CD8-positive, alpha-beta memory T cell (primary cell): ENCODE measurements at places on chromosomes 1 and 21.
A peak's percentile ranks its signal among the peaks of the same experiment; 100 is the strongest.

- no peak overlapping the region for H3K27ac ChIP-seq
- H3K4me3 ChIP-seq, result no peak overlapping the region
- no peaks in the 10 kb centered on the region for H3K36me3 ChIP-seq
- H3K27me3 ChIP-seq, result no peaks in the 10 kb centered on the region
- H3K4me1 ChIP-seq, result peaks cover 1% of the 10 kb centered on the region
- no peak for DNase-seq
Observed at GRCh38 chr1:108598340-108598739, 38.4 kb downstream of the EEIG2 start.

DNA sequence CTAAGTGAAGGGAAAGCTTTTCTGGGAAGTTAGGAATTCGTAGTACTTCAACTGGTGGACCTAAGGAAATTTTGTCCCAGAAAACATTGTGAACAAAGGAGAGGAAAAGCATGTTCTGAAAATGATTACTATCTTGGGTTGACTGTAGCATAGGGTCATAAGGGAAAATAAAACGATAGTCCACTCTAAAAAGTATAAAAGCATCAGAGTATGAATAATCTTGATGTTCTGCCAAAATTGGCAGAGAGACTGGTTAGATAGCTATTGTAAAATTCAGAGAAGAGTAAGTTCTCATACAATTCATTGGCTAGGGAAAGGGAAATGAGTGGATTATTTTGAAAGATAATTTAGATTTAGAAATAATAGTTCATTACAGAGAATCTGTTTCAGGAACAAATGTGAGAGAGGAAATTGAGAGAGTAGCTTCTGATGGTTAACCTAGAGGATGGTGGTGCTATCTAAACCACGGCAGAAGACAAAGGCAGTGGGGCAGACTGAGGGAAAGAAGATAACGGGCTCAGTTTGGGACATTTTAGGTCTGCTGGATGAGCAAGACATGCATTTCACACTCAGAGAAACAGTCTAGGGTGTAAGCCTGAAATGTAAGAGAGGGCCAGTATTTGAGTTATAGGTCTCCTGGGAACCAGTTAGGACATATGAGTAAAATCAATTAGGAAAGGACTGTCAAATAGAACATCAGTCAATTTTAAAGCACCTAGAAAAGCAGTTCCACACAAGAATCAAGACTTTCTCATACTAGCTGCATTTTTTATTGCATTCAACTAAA lies 799.3 kb upstream of the CXADR start:
- H3K36me3 ChIP-seq, result no peaks in the 10 kb centered on the region
- no peaks in the 10 kb centered on the region for H3K27me3 ChIP-seq
- no peak overlapping the region for H3K4me3 ChIP-seq
- DNase-seq, result no peak

- H3K27ac ChIP-seq, result no peak overlapping the region
- no peak for DNase-seq
- H3K4me1 ChIP-seq, result peaks cover 30% of the 10 kb centered on the region
- no peak overlapping the region for H3K4me3 ChIP-seq
- H3K27me3 ChIP-seq, result no peaks in the 10 kb centered on the region
- no peaks in the 10 kb centered on the region for H3K36me3 ChIP-seq
Observed at GRCh38 chr1:32759997-32760623, 57.0 kb downstream of the YARS1 start.

GRCh38 chr1:204863024-204863423 lies 7.6 kb upstream of the NFASC start:
- DNase-seq, result no peak
- H3K27ac ChIP-seq, result no peak overlapping the region
- H3K4me3 ChIP-seq, result no peak overlapping the region
- H3K4me1 ChIP-seq, result no peaks in the 10 kb centered on the region
- no peaks in the 10 kb centered on the region for H3K36me3 ChIP-seq

GRCh38 chr1:170074250-170075157 lies at the start of gene KIFAP3:
TSS of gene KIFAP3 (minus strand) at chr1:170074695. CDS start at chr1:170074467, 228 bp downstream.
- peak; percentile 97 for DNase-seq
- peaks cover 28% of the 10 kb centered on the region for H3K4me1 ChIP-seq
- H3K27me3 ChIP-seq, result no peaks in the 10 kb centered on the region

DNA sequence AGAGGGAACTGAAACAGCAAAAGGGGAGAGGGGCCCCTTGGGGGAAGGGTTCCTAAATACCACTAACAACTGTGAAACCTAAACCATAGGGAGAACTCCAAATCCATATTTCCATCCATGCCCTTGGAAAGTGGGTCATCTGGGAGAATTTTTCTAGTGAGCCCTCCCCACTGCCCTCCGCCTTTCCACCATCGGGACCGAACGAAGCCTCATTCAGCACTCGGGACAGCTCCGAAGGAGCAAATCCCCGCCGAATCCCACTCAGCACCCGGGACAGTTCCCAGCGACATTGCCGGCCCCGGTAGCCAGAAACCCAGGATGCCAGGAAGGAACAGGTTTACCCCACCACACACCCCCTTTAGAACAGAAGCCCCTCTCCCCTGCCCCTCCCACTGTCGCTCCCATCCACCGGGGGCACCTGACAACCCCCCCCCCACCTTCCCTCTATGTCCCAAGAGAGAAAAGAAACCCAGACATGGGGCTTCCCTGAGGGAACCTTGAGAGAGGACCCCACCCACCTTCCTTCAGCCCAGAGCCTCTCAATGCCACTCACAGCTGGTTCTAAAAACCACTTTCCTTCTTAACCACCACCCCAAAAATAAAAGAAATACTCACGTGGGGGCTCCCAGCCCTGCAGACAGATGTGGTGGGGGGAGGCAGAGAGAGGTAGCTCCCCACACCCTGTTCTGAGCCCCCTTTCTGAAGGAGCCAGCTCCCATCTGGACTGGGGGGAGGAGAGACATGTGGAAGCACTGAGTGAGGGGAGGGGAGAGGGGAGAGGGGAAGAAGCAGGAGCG lies 4.5 kb downstream of the DLGAP3 start:
- H3K36me3 ChIP-seq, result no peaks in the 10 kb centered on the region
- DNase-seq, result peak; percentile 59
- H3K27me3 ChIP-seq, result peaks cover 55% of the 10 kb centered on the region
- H3K4me3 ChIP-seq, result no peak overlapping the region
- H3K4me1 ChIP-seq, result peaks cover 6% of the 10 kb centered on the region

DNA sequence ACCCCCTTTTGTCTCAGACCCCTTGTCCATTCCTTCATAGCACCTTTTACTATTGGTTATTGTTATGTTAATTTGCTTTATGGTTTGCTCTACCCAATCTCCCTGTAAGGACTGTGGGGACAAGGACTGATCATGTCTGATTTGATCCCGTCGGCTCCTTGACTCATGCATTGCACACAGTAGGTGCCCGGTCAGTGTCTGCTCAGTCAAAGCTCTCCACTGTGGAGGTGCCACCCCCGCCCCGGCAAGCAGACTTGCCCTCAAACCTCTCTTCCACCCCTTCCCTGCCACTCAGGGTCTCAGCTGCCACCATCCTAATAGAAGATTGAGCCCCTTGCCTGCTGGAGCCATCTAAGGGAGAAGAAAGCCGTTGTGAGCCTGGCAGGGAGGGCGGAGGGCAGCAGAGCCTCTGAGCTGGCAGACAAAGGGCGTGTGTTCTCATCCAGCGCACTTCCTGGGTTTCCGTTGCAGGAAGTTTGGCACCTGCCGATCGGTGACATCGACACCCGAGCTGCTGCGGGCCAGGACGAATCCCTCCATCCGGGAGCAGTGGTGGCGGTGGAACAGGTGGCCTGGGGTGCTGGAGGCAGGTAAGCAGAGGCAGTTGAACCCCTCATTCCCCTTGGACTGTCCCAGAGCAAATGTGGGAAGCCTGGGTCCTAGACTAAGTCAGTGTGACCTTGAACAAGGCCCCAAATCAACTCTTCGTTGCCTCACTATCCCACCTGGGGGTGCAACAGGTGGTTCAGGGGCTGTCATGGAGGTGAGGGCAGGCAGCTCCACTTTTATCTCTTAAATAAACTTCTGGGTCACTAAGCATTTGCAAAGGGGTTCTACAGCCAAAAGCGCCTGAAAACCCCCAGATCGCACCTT lies 2.2 kb upstream of the FBLIM1 start:
- no peaks in the 10 kb centered on the region for H3K36me3 ChIP-seq
- no peak overlapping the region for H3K4me3 ChIP-seq
- H3K27ac ChIP-seq, result no peak overlapping the region

GRCh38 chr1:48093696-48094528 lies 96.7 kb upstream of the TRABD2B start:
- no peaks in the 10 kb centered on the region for H3K4me1 ChIP-seq
- peak; percentile 52 for DNase-seq
- no peaks in the 10 kb centered on the region for H3K27me3 ChIP-seq
- peak overlapping the region; percentile 13 for H3K4me3 ChIP-seq
- no peaks in the 10 kb centered on the region for H3K36me3 ChIP-seq

- H3K4me1 ChIP-seq, result peaks cover 47% of the 10 kb centered on the region
- no peaks in the 10 kb centered on the region for H3K36me3 ChIP-seq
- no peak for DNase-seq
- no peak overlapping the region for H3K27ac ChIP-seq
- no peaks in the 10 kb centered on the region for H3K27me3 ChIP-seq
- H3K4me3 ChIP-seq, result peak overlapping the region; percentile 25
Observed at GRCh38 chr1:111615870-111616715, 3.5 kb upstream of the RAP1A start.

DNA sequence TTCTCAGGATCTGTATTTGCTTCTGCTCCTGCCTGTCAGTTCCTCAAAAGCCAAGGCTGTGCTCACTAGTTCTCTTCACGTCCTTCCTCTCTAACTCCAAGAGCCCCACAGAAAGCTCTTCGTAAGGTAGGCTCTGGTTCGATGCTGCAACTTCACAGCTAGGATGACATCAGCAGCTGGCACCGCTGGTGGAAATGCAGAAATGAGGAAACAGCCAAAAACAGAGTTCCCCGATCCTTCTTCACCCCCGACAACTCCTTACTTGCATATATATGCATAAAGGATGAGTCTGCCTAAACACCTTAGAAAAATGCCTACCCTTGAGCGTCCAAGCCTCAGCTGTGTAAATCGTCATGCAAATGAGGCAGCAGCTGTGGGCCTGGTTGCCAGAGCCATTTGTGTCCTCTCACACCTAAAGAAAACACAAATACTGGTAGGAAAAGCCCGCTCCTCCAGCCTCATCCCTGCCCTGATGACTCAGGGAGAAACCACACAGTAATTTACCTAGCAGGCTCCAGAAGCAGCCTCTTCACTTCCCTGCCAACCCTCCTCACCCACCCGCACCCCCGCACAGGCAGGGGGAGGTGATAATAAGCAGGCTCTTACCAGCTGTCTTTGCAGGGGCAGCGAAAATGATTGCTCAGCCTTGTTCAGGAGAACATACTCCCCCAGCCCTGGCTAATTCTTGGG lies 28.2 kb downstream of the BATF3 start:
- no peaks in the 10 kb centered on the region for H3K27me3 ChIP-seq
- no peak overlapping the region for H3K27ac ChIP-seq
- no peaks in the 10 kb centered on the region for H3K4me1 ChIP-seq
- no peak for DNase-seq
- no peak overlapping the region for H3K4me3 ChIP-seq

- H3K27ac ChIP-seq, result no peak overlapping the region
- H3K27me3 ChIP-seq, result peaks cover 5% of the 10 kb centered on the region
Observed at GRCh38 chr1:163071405-163072255, 2.5 kb downstream of the RGS4 start.

DNA sequence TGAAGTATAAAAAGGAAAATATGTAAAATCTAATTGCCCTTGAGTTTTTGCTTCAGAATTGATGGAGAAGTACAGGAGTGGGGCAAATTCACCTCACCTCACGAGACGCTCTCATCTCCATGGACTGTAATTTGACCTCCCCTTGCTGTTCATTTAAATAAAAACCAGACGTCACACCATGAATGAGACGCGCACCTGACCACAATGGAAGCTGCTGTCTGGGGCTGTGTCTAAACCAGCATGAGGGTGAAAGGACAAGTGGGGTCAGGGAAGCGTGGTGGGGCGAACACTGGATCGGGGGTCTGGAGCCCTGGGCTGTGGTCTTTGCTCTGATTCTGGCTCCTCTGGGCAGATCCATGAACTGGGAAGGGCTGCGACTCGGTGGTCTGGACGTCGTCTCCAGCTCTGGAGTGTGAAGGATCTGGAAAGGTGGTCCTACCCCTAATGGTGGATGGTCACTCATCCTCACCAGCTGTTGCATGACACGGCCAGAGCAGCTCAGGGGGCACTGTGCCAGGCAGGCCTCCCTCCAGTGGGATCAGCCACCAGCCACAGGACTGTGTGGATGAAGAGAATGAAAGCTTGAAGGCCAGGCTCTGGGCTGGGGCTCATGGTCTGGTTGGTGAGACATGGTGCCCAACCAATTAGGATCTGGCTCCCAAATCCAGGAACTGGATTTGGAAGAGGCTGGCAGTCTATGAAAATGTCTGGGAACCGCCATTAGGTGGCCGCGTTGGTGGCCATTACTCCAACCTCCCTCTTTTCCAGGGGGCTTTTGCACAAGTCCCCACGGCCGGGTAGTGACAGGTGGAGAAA lies 728.6 kb downstream of the PTPRU start:
- no peak overlapping the region for H3K4me3 ChIP-seq
- H3K27me3 ChIP-seq, result no peaks in the 10 kb centered on the region
- H3K4me1 ChIP-seq, result no peaks in the 10 kb centered on the region
- no peak for DNase-seq

GRCh38 chr1:54425152-54425584 lies 19.0 kb upstream of the SSBP3 start:
- no peak for DNase-seq
- H3K4me3 ChIP-seq, result no peak overlapping the region
- H3K27ac ChIP-seq, result no peak overlapping the region
- no peaks in the 10 kb centered on the region for H3K27me3 ChIP-seq
- no peaks in the 10 kb centered on the region for H3K4me1 ChIP-seq

- no peak for DNase-seq
- H3K4me1 ChIP-seq, result no peaks in the 10 kb centered on the region
- H3K36me3 ChIP-seq, result no peaks in the 10 kb centered on the region
Observed at GRCh38 chr1:56827711-56828110, 8.5 kb upstream of the FYB2 start.

DNA sequence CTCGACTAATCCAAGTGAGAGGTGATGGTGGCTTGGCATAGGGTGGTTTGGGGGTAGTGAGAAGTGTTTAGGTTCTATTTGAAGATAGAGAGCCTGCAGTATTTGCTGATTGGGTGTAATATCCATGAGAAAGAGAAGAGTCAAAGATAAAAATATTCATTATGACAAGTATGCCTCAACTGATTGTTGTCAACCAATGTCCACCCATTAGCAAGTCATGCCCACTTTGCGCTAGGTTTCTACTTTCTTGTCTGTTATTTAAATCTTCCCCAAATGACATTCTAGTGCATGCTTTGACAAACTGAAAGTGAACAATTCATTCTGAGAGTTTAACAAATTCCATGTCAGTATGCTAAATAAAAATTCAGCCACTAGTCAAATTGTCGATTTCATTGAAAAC lies 3.8 kb upstream of the XCL1 start:
- H3K36me3 ChIP-seq, result no peaks in the 10 kb centered on the region
- no peaks in the 10 kb centered on the region for H3K27me3 ChIP-seq
- no peak overlapping the region for H3K4me3 ChIP-seq
- no peak overlapping the region for H3K27ac ChIP-seq
- no peak for DNase-seq

GRCh38 chr1:99691175-99691574 lies 45.3 kb downstream of the PALMD start:
- H3K36me3 ChIP-seq, result no peaks in the 10 kb centered on the region
- DNase-seq, result no peak
- H3K27ac ChIP-seq, result no peak overlapping the region
- no peaks in the 10 kb centered on the region for H3K4me1 ChIP-seq
